Aorta (tissue), 5 donors: ENCODE measurements at places on chromosomes 13 and 19. TPM values are rescaled to one million over a fixed set of nuclear protein-coding genes. Genes with fewer than 3 reads are reported as not detected.

GRCh38 chr13:110455941-110456340 lies 105.6 kb downstream of the RAB20 start:
- peak; percentile 86 for DNase-seq

- DNase-seq, result no peak
These were observed 108.3 kb upstream of the FRY start for GRCh38 chr13:31923134-31923763.

- no peak for DNase-seq
These were observed 16.2 kb downstream of the AKAP8L start for GRCh38 chr19:15402411-15403150.

DNA sequence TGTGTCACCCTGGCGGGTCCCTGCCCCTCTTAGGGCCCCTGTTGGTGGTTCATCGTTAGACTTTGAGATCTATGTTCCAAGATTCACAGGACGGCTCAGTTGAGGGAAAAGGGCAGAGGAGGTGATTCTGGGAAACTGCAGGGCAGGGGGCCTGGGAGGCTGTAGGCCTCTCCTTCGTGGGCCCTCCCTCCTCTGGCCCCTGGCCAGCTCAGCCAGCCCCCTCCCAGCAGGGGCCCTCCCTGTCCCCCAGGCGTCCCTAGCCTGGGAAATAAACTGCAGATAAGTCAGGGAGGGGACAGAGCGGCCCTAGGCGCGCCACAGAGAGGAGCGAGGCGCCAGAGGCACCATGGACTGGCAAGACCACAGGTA lies 6.5 kb downstream of the HIF3A start:
- no peak for DNase-seq

N4BP2L1 gene
- total RNA-seq, result 18.2 TPM
